RKO (cell line): ENCODE measurements at places on chromosomes 6 and 20.

DNA sequence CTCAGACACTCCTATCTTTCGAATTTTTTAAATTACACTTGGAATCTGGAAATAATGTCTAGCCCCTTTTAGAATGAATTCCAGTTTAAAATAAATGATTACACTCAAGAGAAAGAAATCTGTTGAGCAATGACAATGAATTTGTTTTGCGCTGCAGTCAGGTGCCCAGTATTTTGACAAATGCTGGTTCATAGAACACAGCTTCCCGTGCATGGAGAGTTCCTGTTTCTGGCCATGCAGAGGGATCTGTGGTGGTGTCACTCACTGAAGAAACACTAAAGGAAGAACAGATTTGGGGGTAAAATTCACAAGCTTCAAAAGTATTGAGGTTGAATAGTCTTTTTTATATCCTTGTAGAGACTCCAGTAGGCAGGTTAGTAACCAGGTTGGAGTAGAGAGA is 113.4 kb upstream of the CEP85L start:
- no peak for DNase-seq

DNA sequence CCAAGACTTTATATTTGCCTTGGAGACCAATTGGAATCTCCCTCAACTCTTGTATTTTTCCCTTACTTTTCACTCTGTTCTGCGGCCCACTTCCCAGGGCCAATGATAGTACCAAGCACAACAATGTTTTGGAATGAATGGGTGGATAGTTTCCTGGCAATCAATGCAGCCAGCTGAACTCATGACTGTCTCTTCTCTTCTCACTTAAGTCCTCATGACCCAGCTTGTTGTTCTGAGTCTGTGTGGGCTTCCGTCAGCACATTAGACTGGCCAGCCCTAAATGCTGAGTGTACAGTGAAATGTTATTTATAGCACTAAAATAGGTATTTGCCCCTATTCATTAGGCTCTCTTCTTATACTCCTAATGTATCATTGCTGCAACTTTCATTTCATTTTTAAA is 5.6 kb upstream of the MBOAT1 start:
- DNase-seq = no peak

- no peak for DNase-seq
Measured at GRCh38 chr6:142235272-142235671, 66.5 kb upstream of the ADGRG6 start.

DNA sequence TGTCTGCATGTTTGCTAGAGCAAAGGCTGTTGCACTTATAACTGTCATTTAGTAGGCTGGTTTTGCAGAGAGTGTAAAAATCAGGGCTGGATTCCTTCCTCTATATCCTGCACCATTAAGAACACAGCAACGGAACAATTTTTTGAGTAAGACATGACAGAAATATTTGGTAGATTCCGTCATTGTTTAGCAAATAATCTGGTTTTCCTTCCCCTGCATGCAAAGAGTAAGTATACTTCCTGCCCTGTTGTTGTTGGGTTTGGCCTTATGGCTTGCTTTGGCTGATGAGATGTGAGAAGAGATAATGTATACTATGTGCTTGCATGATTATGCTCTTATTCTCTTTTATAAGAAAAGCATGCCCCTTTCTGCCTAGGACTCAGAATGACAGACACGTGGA is 23.8 kb downstream of the MANEA start:
- no peak for DNase-seq

- DNase-seq = no peak
Measured at GRCh38 chr20:653590-654416, 803 bp upstream of the SRXN1 start.

DNA sequence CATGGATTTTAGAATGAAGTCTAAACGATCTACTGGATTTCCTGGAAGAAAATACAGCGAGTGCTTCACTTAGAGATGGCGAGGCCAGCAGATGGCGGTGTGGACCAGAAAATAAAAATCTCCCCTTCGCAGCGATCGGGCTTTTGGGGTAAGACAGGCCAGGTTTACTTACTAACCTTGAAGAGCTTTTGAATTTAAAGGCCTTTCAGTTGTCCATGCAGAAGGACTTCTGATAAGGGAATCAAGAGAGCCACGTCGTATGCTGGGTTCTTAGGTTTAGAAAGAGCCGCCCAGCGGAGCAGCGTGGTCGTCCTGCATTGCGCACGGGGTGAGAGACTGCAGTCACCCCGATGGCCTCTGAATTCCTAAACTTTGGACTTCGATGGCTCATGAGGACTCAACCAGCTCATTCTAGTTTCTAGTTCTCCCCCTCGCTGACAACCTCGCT is 125.2 kb upstream of the RALGAPA2 start:
- DNase-seq = peak; percentile 66

DNA sequence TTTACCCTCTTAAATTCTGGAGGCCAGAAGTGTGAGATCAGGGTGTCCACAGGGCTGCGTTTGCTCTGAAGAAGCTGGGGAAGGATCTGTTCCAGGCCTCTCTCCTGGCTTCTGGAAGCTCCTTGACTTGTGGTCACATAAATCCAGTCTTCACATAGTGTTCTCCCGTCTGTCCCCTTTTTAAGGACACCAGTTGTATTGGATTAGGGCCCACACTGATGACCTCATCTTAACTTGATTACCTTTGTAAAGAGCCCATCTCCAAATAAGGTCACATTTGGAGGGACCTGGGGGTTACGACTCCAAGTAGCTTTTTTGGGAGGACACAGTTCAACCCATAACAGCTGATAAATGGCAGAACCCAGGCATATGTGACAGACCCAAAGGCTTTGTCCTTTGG is 20.0 kb upstream of the WFDC2 start:
- no peak for DNase-seq

DNA sequence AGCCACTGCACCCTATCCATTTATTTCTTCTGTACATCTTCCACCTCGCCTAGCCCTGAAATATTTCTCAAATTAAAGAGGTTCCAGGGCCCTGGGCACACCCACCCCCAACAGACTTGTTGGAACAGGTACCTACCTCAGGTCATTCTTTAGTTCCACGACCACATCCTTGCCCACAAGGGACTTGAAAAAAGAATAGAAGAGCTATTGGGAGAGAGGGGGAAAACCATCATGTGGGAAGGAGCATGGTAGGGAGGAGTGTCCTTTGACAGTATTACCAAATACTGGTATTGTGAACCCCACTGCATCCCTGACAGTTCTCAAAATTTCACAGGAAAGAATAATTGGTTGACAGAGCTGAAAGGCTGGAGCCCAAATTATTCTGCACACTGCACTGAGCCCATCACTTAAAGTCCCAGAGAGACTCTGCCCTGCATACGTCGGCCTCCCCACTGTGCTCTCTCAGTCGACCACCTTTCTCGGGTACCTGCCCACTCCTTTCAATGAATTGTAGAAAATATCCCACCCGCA is 762 bp downstream of the LSM2 start:
- no peak for DNase-seq

- no peak for DNase-seq
Measured at GRCh38 chr6:135913785-135914184, 62.3 kb downstream of the PDE7B start.

- no peak for DNase-seq
Measured at GRCh38 chr6:113383701-113384100, 473.4 kb upstream of the MARCKS start.

- DNase-seq = no peak
Measured at GRCh38 chr6:24861934-24862333, 63.2 kb upstream of the ARMH2 start.

DNA sequence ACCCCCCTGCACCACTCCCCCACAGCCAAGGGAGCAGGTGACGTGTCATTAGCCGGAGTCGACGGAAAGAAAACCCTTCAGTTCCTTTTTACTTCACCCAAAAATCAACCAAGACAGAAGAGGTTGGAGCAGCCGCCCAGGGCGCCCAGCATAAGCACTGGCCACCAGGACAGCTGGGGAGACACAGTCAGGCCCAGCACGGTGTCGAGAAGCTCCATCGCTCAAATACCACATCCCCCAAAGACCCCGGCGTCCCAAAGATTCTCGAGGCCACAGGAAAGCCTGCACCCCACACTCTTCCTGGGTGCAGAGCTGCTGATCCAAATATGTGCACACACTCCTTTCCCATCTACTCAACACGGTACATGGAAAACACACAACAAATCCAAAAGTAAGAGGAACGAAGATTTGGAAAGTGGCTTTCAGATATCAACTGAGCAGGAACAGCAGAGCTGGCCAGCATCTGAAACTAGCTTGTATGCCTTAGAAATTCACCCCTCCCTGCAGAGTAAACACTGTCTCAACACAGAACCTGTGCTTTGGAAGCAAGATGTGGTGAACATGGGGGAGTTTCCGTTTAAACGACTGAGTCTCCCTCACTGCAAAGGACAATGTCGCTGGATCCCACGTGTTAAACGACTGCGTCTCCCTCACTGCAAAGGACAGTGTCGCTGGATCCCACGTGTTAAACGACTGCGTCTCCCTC is 54.6 kb downstream of the DLL1 start:
- no peak for DNase-seq

- DNase-seq = no peak
Measured at GRCh38 chr6:122568797-122569221, 41.4 kb upstream of the PKIB start.

GRCh38 chr20:22617160-22617559 is 32.8 kb upstream of the FOXA2 start:
- peak; percentile 49 for DNase-seq

GRCh38 chr6:31497531-31498476 is at the start of gene MICB:
MICB (plus strand) TSS chr6:31498145; CDS start chr6:31498194, 49 bp downstream.
- DNase-seq = peak; percentile 90
